ENCODE measurements at places on chromosomes 1 and 21.

- no peak for DNase-seq
These were observed 33.0 kb downstream of the RUNX1 start for GRCh38 chr21:35016071-35016470.

GRCh38 chr1:153705484-153705883 lies 22.4 kb upstream of the INTS3 start:
- no peak for DNase-seq

- peak; percentile 26 for DNase-seq
These were observed 67.1 kb downstream of the KCNJ15 start for GRCh38 chr21:38323721-38324531.

DNA sequence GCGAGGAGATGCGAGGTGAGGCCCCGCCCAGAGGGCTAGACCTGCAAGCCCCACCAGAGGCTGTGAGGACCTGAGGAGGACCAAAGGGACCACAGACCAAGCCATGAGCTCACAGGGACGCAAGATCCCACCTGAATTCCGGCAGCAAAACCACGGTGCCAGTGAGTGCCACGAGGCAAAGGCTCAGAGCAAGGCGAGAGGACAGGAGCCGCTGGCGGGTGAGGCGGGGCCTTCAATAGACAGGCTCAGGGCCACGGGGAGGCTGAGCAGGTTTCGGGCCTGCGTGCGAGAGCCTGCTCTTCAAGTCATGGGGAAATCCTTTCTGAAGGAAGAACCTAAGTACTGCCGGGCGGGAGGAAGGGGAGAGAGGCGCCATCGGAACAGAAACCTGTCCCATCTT lies 7.1 kb upstream of the TMEM240 start:
- no peak for DNase-seq

DNA sequence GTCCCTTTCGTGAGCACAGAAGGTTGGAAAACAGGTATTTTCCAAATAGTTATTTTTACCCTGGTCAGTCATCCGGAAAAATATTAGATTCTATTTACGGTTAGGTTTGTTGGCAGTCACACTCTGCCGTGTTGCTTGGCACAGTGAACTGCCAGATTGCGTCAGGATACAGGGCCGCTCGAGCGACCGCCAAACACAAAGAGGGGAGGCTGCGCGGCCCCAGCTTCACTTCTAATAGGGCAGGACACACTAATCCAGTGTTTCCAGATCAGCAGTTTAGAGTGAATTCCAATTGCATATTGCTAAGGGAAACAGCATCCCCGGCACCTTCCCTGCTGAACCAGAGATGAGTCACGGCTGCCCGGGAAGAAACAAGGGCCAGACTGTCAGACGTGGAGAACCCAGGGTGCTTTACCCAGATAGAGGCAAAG lies 22.9 kb downstream of the UMODL1 start:
- DNase-seq = no peak

DNA sequence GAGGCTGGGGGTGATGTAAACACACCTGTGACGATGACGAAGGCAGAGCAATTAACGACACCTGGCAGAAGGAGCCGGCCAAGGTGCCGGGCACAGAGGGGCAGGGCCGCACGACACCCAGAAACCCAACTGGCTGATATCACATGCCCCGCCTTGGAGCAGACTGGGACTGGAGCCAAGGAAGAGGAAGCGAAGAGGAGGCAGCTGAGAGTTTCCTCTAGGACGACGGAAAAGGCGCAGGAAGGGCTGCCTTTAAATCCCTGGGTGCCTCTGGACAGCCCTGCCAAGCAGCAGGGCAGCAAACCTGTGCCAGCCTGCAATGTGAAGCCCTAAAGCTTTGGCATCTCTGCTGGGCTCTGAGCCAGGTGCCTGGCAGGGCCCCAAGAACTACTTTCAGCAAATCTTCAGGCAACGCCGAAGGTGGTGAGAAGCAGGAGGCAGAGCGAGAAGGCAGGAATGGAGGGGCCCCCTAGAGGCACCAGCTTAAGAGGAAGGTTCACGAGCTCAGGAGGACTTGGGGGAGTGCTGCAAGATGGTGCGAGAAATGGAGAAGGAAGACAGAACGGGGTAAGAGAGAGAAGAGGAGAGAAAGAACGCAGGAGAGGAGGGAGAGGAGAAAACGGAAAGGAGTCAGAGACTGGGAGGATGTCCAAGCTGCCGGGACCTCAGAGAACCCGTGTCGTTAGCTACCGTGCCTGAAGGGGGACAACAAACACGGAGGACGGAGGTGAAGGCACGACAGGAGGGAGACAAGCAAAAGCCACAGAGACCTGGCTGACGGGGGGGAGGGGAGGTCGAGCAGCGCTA lies 25.3 kb upstream of the PEF1 start:
- no peak for DNase-seq

DNA sequence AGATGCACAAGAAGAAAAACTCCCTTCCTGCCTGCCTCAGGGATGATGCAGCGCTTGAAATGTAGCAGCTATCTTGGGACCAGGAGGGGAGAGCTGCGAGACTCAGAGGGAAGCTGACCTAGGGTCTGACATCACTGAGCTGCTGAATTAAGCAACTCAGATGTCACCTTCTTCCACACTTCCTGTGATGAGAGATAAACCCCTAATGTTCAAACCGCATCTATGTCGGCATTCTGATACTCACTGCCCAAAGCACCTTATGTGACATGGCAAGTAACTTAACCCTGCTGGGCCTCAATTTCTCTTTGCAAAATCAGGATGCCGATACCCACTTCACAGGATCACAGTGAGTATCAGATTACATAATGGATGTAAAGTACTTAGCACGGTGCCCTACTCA lies 9.1 kb upstream of the AK2 start:
- no peak for DNase-seq

- peak; percentile 39 for DNase-seq
These were observed 8.7 kb upstream of the TNFRSF14 start for GRCh38 chr1:2547210-2548067.

- DNase-seq = no peak
These were observed 27.0 kb upstream of the TIAM1 start for GRCh38 chr21:31370893-31371544.

DNA sequence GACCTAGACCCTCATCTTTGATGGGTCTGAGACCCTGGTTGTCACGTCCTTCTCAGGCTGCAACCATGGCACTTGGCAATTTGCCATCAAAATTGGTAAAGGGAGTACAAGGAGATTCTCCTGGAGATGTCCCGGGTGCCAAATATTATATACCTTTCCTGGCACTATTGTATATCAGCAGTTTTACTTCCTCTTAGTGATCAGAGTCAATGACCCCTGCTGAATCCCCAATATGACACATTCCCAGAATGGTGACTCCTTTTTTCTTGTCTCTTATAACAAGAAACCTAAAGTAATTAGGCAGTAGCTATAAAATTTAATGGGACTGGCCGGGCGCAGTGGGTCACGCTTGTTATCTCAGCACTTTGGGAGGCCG lies 39.6 kb upstream of the CDC42BPA start:
- no peak for DNase-seq

GRCh38 chr1:56382929-56383328 lies 196.4 kb downstream of the PLPP3 start:
- peak; percentile 70 for DNase-seq

- no peak for DNase-seq
These were observed 17.5 kb downstream of the B3GALT5 start for GRCh38 chr21:39630191-39630591.

- DNase-seq = peak; percentile 59
These were observed 30.4 kb upstream of the CNTN2 start for GRCh38 chr1:205012391-205013140.

- DNase-seq = no peak
These were observed 9.3 kb downstream of the ANKRD45 start for GRCh38 chr1:173660306-173660705.

DNA sequence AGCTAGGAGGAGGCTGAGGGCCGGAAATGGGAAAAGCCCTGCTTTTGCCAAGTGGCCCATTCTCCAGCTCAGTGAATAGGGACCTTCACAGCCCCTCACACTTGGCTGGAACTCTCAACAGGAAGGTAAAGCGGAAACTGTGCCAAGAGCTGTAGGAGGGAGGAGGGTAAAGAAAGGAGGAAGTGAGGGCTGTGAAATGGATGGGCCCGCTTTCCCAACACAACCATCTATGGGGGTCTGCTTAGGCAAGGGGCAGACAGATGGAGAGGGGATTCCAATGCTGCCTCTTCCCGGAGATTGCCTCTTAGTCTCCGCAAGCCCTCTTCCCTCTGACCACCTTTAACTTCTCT lies 5.2 kb downstream of the INKA2 start:
- no peak for DNase-seq

DNA sequence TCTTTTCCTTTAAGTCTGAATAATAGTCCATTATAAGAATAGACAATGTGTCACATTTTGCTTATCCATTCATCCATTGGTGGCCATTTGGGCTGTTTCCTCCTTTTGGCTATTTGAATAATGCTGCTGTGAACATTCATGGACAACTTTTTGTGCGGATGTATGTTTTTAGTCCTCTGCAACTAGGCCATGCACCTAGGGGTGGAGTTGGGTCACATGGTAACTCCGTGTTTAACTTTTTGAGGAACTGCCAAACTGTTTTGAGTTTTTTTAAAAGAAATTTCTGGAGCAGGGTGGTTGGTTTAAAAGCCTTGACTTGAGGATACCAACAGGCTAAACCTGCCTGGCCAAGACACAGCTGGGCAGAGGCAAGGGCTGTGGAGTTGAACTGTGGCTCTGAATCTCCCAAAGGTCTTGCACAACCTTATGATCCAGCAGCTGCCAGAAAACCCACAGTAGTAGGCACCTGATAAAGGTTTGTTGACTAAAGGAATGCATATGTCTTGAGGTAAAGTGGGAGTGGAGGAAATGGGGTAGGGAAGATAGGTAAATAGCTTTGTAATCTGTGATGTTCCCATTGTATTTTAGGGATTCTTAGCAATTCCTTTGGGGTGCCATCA lies 5.6 kb upstream of the RPTN start:
- DNase-seq = no peak

GRCh38 chr1:42424201-42424600 lies 31.6 kb downstream of the ZMYND12 start:
- DNase-seq = no peak

- no peak for DNase-seq
These were observed 53.1 kb downstream of the PHC2 start for GRCh38 chr1:33377756-33378155.

GRCh38 chr1:36842448-36842847 lies 191.9 kb downstream of the GRIK3 start:
- no peak for DNase-seq

GRCh38 chr1:221751226-221751887 lies 9.5 kb upstream of the DUSP10 start:
- no peak for DNase-seq

GRCh38 chr1:248576260-248576980 lies 1.9 kb upstream of the OR2T34 start:
- no peak for DNase-seq

DNA sequence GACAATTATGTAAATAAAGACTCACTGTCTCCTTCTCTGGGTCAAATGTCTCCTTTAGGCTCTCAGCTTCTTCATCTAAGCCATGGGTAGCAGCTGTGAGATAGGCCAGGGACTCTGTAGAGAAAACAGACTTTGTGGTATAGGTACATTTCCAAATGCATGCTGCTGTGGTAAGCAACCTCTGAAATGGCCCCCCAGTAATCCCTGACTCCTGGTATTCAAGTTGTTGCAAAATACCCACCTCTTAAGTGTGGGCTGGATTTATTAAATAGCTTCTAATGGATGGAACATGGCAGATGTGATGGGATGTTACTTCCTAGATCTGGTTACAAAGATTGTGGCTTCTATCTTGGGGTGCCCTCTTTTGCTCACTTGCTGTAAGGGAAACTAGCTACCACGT lies 11.1 kb upstream of the PEX19 start:
- DNase-seq = no peak

- DNase-seq = no peak
These were observed 42.0 kb upstream of the COL6A2 start for GRCh38 chr21:46055863-46056281.

DNA sequence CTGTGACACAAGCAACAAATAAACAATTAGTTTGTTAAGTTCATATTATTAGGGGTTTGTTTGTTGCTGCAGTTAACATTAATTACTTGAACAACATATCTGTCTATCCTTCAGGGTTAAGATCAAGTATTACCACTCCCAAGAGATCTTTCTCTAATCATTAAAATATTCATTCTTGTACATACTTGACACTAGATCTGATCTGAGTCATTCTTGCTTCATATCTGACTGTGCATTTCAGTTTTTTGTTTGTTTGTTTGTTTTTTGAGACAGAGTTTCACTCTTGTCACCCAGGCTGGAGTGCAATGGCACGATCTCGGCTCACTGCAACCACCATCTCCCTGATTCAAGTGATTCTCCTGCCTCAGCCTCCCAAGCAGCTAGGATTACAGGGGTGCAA lies 613.3 kb upstream of the PLXNA2 start:
- no peak for DNase-seq

DNA sequence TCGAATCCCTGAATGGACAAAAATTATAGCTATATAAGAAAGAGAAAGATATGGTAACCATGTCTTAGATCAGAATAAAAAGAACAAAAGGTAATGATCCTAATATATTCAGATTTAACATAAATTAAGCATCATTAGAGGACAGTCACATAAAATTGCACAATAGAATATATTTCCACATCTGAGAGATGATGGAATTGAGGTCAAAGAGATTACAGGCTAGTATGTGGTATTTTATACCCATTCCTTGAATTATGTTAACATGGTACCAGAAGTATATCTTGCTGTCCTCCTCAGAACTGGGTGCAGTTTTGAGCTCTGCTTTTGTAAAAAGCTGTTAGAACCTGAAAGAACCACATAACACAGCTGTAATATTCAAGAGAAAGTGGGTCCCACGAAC lies 245.6 kb upstream of the HOOK1 start:
- no peak for DNase-seq

GRCh38 chr1:1013105-1013921 lies at the start of gene ISG15:
ISG15 (plus strand) TSS chr1:1013497; CDS start chr1:1013574, 77 bp downstream.
- DNase-seq = peak; percentile 89

GRCh38 chr1:109229531-109230127 lies 15.9 kb downstream of the SARS1 start:
- peak; percentile 98 for DNase-seq

DNA sequence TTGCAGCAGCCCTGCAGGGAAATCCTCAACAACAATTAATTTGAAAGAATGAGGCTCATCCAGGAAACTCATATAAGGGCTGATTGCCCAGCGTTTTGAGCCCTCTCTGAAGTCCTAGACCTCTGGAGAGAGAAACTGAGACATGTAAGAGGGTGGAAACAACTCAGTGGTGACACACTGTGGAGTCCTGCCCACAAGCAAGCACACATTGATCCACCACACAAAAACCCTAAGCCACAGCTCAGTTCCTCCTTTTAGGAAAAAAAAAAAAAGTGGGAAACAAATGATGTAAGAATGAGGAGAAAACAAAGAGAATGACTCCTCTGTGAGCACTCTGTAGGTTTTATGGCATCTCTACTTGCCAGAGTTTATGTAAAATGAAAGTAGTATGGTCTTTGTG lies 22.9 kb upstream of the PLA2G5 start:
- no peak for DNase-seq

GRCh38 chr1:97094247-97094972 lies 372.8 kb downstream of the PTBP2 start:
- DNase-seq = no peak

GRCh38 chr1:151011154-151011850 lies 3.1 kb downstream of the PRUNE1 start:
- DNase-seq = no peak

DNA sequence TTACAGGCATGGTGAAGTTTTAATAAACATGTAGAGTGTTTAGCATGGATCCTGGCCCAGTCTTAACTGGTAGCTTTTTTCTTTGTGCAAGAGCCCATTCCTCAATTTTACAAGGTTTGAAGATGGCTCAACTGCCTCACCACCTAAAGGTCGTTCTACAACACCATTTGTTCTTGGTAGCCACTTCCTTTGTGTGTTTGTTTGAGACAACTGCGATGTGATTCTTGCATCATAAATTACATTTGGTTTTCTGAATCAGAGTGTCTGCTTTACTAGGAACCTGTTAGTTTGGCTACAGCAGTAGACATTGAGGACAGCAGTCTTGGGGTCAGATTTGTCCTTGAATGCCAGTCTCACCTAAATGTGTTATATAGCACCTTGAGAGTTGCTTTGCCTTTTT lies 3.3 kb downstream of the PLEKHM2 start:
- no peak for DNase-seq
